ENCODE measurements at places on chromosomes 6 and 20. TPM values are rescaled to one million over a fixed set of nuclear protein-coding genes. Genes with fewer than 3 reads are reported as not detected.

DNA sequence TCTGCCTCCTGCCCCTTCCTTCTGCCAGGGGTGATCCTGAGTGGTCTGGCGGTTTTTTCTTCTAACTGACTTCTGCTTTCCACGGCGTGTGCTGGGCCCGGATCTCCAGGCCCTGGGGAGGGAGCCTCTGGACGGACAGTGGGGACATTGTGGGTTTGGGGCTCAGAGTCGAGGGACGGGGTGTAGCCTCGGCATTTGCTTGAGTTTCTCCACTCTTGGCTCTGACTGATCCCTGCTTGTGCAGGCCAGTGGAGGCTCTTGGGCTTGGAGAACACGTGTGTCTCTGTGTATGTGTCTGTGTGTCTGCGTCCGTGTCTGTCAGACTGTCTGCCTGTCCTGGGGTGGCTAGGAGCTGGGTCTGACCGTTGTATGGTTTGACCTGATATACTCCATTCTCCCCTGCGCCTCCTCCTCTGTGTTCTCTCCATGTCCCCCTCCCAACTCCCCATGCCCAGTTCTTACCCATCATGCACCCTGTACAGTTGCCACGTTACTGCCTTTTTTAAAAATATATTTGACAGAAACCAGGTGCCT is 10.2 kb downstream of the SLC29A1 start:
- H3K27ac ChIP-seq: no peak overlapping the region
- H3K4me1 ChIP-seq: peaks cover 12% of the 10 kb centered on the region
- H3K27me3 ChIP-seq: no peaks in the 10 kb centered on the region
- H3K4me3 ChIP-seq: no peak overlapping the region
- no peaks in the 10 kb centered on the region for H3K36me3 ChIP-seq
- DNase-seq: no peak

DNA sequence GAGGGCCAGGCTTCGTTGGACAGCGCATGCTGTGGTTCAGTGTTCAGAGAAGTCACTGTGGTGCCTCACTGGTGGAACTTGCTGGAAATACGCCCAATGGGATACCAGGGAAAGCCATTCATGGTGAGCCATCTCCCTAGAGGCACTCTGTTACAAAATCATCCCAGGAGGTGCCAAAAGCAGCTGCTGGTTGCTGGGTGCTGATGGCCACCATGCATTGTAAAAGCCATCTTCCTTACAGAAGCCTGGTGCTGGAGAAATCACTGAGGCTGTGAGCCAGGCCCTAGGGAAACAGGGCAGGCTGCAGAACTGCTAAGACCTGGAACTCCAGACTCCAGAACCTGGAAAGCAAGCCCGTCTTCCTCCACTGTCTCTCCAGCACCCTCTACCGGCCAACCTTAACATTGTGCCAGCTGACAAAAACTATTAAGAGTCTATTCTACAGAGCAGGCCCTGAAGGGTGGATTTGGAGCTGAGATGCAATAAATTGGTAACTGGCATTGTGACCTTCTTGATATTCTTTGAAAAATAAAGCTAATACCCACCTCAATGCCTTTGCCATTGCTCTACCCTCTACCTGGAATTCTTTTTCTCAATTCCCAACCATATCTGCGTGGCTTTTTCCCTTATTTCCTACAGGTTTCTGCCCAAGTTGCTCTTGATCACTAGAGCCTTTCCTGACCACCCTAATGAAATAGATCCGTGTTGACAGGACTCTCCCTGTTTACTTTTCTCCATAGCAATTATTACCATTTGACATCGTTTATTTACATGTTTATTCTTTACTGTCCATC is 18.5 kb downstream of the SNRPB start:
- no peaks in the 10 kb centered on the region for H3K27me3 ChIP-seq
- peak; percentile 47 for DNase-seq
- no peaks in the 10 kb centered on the region for H3K36me3 ChIP-seq

DNA sequence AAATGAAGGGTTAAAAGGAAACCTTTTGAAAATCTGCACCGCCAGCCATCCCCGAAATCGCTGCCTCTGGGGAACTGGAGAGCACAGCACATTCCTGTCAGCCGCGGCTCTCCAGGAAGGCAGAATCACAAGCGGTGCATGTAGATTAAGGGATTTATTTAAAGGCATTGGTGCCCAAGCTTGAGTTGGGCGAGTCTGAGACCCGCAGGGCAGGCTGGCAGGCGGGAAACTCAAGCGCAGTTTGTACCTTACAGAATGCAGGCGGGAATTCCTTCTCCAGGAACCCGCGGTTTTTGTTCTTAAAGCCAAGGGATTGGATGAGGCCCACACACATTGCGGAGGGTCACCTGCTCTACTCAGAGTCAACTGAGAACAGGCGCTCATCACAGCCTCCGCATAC is 10.8 kb downstream of the GPR31 start:
- no peak for DNase-seq
- no peak overlapping the region for H3K4me3 ChIP-seq
- H3K4me1 ChIP-seq: no peaks in the 10 kb centered on the region
- H3K27ac ChIP-seq: no peak overlapping the region
- H3K27me3 ChIP-seq: no peaks in the 10 kb centered on the region

DNA sequence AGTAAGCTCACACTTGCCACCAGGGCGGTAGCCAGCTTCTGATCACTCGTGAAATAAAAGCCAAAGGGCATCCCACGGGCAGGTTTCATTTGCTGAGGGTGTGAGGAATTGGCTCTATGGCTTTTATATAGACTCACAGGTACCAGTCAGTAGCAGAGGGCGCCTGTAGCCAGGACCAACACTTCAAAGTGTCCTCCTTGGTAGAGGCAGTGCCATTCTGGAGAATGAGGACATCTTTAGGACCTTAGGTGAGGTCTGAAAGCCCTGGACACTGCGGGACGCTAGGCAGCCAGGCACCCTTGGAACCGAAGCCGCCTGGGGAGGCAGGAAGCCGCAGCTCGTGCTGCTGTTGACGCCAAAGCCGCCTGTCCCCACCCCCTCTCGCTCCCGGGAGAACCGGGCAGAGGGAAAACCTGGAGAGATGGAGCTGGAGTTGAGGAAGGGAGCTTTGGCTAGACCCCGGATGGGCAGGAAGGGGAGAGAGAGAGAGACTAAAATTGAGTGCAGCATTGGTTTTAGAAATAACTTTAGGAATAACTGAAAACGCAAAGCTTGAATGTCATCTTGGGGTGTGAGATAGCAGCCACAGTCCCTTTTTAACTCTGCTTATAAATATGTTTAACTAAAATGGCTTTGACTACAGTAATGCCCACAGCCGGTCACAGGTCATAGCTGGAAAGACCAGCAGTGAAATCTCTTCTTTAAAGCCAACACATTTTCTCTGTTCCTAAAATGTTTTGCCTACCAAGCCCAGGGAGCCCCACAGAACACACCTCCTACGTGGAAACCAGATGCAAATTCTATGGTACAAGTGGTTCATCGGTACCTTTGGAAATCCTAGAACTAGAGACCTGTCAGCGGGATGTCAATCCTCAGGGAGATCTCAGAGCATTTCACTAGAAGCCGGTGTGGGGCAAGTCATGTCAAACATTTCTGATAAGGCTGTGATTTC is 128.5 kb upstream of the CDYL start:
- DNase-seq: no peak
- H3K4me1 ChIP-seq: peaks cover 9% of the 10 kb centered on the region
- H3K27ac ChIP-seq: peak overlapping the region; percentile 18
- no peaks in the 10 kb centered on the region for H3K27me3 ChIP-seq

SULF2 gene
- 1.1 TPM for total RNA-seq

DNA sequence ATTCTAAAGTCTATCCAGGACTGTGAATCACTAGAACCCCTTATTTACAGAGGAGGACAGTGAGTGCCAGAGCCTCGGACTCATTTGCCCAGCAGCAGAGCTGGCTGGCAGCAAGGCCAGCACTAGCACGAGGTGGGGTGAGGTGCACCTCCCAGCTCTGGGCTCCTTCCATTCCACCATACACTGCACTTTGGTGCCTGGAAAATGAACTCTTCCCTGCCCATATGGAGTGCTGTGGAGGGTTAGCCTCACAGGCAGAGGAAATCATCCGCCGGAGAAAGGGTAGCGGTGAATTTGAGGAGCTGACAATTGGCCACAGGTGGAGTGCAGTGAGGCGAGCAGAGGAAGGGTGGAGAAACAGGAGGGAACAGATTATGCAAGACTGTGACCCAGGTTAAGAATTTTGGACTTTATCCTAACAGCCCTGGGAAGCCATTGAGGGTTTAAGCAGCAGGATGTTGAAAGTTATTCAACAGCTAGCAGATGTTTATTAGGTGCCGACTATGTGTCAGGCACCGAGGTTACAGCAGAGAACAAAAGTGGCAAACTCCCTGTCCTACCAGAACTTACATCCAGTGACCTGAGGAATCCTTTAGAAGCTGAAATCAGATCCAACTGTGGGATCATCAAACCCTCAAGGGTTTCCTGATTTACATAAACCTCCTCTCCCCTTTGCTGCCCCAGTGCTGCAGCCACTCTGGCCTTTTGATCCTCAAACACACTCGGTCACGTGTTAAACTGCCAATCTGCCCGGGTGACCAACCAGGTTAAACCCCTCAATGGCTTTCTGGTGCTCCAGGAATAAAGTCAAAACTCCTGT is 6.2 kb downstream of the TRIM26 start:
- peaks cover 53% of the 10 kb centered on the region for H3K4me1 ChIP-seq
- no peak overlapping the region for H3K4me3 ChIP-seq
- no peak overlapping the region for H3K27ac ChIP-seq
- DNase-seq: no peak

ZNF165 gene
- total RNA-seq: 1.6 TPM

GRCh38 chr6:43976706-43977403 is 150.4 kb downstream of the MRPL14 start:
- no peak for DNase-seq
- H3K4me3 ChIP-seq: no peak overlapping the region
- no peaks in the 10 kb centered on the region for H3K4me1 ChIP-seq
- no peaks in the 10 kb centered on the region for H3K27me3 ChIP-seq

DNA sequence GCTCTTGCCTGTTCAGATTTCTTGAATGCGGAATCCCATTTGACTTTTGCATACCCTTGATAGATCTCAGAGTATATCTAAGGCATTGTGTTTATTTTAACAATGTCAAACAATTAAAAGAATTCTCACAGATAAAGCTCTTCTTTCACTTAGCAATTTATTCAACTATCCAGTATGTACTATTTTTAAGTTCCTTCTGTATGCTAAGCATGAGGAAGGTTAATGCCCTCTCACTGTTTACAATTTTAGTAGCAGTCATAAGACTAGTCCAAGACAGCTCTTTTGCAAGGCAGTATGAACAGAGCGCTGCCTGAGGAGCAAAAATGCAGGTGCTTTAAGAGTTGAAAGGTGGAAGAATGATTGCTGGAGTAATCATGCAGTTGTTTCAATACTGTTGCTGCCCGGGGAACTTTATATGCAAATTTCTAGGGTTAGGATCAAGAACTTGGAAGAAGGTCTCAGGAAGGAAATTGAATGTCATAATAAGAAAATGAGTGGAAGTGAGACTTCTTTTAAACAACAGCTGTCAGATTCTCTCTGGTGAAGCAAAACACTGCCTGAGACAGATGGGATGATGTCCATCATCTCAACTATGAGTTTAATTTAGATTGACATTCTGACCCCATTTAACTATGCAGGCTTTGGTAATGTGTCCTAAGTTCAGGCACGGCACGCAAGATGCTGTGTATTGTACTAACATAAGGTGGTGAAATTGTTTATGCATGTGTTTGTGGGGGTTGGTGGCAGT is 1303.5 kb upstream of the CITED2 start:
- no peaks in the 10 kb centered on the region for H3K27me3 ChIP-seq
- H3K4me1 ChIP-seq: no peaks in the 10 kb centered on the region
- H3K27ac ChIP-seq: no peak overlapping the region
- no peak overlapping the region for H3K4me3 ChIP-seq

- H3K27ac ChIP-seq: no peak overlapping the region
- no peaks in the 10 kb centered on the region for H3K27me3 ChIP-seq
- H3K4me1 ChIP-seq: no peaks in the 10 kb centered on the region
Measured at GRCh38 chr6:134061440-134061839, 9.0 kb upstream of the SLC2A12 start.

GRCh38 chr6:119446115-119446554 is 96.6 kb upstream of the MAN1A1 start:
- no peak overlapping the region for H3K4me3 ChIP-seq
- no peaks in the 10 kb centered on the region for H3K36me3 ChIP-seq
- no peaks in the 10 kb centered on the region for H3K27me3 ChIP-seq
- DNase-seq: no peak
- H3K4me1 ChIP-seq: no peaks in the 10 kb centered on the region
- H3K27ac ChIP-seq: no peak overlapping the region

GRCh38 chr6:72702421-72702820 is 80.6 kb downstream of the KCNQ5 start:
- no peak for DNase-seq
- H3K27me3 ChIP-seq: no peaks in the 10 kb centered on the region
- H3K4me1 ChIP-seq: no peaks in the 10 kb centered on the region
- no peaks in the 10 kb centered on the region for H3K36me3 ChIP-seq
- H3K4me3 ChIP-seq: no peak overlapping the region

DNA sequence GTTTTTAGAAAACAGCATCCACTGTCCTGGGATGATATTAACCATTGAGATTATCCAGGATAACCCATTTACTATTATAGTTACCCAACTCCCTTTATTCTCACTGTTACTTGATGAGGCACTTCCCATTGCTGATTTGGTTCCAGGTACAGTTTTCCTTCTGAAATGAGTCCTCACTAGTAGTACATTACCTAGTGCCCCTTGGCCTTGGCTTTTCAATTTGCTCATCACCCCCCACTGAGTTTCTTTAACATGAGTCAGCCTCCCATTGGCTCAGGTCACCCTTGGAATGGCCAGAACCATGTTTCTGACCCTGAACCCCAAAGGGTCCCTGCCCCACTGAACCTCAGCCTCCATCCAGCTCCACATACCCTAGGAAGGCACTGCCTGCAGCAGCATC is 28.4 kb downstream of the MDGA1 start:
- H3K4me3 ChIP-seq: no peak overlapping the region
- H3K27ac ChIP-seq: no peak overlapping the region
- H3K36me3 ChIP-seq: no peaks in the 10 kb centered on the region
- DNase-seq: no peak
- H3K27me3 ChIP-seq: no peaks in the 10 kb centered on the region

CDH26 gene
- total RNA-seq: 0.91 TPM

DNA sequence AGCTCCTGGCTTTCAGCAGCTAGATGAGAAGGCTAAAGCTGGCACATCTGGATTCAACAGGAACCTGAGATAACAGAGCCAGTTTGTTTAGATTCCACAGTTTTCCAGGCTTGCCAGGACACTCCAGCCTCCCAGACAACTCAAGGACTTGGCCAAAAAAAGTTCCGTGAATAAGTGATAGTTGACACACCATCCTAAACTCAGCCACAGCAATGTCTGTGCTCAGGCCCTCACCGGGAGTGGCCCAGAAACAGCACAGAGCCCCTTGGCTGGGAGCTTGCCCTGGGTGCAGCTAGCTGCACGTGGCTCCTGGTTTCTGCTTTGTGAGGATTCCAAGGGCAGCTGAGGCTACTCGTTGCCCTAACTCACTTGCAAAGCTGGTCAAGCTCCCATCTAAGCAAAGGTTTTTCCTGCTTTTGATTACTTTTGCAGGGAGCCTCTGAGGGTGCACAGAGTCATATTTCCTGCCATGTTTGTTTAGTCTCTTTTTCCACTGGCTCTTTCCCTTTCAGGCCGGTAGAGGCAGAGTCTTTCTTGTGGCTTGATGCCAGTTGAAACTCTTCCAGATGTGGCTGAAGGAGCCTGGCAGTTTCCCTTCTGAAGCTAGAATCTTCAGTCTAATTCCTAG is 118.3 kb upstream of the ECI2 start:
- H3K4me1 ChIP-seq: no peaks in the 10 kb centered on the region
- no peaks in the 10 kb centered on the region for H3K36me3 ChIP-seq
- H3K27ac ChIP-seq: no peak overlapping the region
- no peak overlapping the region for H3K4me3 ChIP-seq
- DNase-seq: no peak
- no peaks in the 10 kb centered on the region for H3K27me3 ChIP-seq
